NCI-H1105 treated with DMSO at 0.1 percent for 48 hours (cell line): ENCODE measurements at places on chromosomes 7 and 10.

DNA sequence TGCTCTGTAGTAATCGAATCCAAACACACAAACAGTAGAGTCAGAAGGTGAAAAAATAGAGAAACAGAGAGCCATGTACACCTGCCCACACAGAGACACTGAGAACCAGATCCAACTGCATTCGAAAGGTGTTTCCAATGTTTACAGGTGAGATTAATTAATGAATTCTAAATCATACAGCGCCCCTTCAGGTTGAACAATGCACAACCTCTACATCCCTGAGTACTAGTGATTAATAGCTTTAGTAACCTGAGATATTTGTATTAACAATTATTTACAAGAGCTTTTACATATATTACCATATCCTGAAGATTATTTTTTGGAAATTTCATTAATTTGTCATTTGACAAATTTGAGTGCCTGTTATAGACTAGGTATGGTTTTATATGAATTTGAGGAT, 7.6 kb upstream of the MRC1 start:
- no peak for DNase-seq

GRCh38 chr10:69638642-69639041, 8.6 kb downstream of the FAM241B start:
- DNase-seq = no peak

DNA sequence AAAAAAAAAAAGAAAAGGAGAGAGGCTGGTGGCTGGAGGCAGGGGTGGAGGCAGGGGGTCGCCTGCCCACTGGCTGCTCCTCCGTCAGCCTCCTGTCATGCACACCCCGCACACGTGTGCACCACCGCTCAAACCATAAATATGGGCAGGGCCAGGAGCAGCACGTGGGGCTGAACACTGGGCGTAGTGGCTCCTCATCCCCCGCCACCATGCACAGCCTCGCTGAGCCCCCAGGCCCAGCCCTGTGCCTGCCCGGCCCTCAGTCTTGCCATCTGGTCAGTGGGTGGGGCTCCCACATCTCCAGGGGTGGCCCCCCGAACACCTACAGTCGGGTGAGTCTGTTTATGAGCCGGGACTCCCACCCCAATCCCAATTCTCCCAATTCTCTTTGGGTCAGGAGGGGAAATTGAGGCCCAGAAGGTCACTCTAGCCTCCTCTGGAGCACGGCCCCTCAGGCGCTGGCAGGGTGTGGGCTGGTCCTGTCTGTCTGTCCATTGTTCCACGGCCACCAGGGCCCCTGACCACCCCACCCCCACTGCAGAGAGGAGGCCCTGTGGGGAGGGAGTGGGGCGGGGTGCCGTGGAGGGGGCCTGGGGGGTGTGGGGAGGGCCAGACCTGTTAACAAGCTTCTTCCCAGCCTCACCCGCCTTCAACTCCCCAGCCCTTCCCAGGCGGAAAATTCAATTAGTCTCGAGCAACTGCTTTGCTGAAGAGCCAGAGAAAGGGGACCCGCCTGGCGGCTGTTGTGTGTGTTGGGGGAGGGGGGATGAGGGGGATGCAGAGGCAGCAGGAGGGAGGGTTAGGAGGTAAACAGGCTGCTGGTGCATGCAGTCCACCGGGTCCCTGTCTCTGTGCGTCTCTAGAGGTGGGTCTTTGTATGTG, 19.5 kb upstream of the GRIFIN start:
- DNase-seq = no peak

DNA sequence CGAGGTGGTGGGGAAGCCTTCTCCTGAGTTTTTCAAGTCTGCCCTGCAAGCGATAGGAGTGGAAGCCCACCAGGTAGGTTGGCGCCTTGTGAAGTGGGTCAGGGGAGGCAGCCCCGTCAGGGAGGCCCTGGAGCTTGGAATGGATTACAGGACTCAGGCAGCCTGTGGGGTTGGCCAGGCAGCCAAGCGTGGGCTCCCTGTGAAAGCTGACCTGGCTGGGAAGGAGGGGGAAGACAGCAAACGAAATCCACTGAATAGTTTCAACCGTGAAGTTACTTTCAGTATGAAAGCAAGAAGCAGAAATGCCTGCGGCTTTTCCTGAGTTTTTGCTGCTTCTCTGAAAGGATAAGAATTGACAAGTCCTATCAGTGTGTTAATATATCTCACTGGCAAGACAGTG, 36.4 kb downstream of the LHPP start:
- DNase-seq = no peak

DNA sequence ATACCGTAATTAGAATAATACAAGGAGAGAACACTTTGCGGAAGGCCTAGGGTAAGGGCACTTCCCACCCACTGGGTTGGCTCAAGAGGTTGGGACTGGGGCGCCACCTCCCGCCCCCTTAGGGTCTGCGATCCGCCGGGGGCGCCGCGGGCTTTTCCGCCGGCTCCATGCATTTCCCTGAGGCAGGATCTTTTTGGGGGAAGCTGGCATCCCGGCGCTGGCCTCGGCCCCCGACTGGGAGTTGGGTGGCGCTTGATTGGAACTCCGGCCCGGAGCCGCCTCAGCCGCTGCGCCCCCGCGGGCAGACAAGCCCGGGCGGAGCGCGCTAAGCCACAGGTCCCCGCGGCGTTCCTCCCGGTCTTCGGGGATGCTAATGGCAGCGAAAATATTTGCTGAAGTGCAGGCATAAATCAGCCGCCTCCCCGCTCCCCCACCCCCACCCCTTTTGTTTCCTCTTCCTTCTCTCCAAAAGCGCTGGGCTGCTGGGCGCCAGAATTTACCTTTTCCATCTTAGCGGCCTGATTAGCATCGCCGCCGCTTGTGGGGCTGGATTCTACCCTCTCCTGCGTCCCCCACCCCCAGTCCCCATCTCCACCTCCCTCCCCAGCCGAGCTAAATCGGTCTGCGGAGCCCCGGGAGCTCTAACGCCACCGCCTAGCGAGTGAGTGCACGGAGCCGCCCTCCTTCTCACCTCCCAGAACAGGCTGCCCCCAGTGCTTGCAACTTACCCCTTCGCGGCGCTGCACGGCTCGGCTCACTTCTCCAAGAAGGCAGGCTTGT, 5.1 kb downstream of the UNC5B start:
- peak; percentile 56 for DNase-seq

GRCh38 chr10:16948361-16948760, 131.1 kb upstream of the RSU1 start:
- no peak for DNase-seq

GRCh38 chr10:95242581-95243317, 48.1 kb downstream of the PDLIM1 start:
- no peak for DNase-seq

DNA sequence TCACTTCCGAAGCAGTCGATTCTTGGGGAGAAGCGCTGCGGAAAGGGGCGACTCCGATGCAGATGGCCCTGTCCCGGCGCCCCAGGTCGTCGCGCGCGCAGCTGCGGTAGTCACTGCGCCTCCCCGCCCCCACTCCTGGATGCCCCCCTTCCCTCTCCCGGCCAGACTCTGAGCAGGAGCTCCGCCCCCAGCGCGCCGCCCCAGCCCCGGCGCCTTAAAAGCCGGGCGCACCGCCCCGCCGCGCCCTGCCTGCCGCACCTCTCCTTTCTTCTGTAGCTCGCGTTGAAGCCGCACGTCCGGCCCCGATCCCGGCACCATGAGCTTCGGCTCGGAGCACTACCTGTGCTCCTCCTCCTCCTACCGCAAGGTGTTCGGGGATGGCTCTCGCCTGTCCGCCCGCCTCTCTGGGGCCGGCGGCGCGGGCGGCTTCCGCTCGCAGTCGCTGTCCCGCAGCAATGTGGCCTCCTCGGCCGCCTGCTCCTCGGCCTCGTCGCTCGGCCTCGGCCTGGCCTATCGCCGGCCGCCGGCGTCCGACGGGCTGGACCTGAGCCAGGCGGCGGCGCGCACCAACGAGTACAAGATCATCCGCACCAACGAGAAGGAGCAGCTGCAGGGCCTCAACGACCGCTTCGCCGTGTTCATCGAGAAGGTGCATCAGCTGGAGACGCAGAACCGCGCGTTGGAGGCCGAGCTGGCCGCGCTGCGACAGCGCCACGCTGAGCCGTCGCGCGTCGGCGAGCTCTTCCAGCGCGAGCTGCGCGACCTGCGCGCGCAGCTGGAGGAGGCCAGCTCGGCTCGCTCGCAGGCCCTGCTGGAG, at the start of gene INA:
Gene INA, plus strand, starts transcription at position 243 of the 817 bp plus-strand sequence. Its CDS starts 74 bp downstream, at position 317.
- peak; percentile 63 for DNase-seq

DNA sequence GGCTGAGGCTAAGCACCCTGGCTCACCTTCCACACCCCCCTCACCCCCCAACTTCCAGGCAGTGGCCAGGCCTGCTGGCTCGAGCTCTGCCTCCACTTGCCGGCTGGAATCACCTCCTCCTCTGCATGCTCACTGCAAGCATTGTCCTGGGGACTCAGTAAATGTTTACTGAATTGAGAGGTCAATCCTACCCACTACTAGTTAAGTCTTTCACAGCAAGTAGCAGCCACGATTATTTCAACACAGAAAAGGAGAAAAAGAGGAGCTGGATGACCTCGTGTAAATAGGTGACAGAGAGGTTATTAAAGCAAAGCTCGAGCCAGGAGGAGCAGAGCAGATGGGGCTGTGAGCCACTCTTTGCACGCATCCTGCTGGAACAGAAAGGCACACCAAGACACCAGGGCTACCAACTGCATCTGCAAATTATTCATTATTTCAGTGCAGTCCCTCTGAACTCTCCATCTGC, 32.1 kb downstream of the HIPK2 start:
- DNase-seq = no peak

GRCh38 chr7:157021071-157021870, 10.8 kb upstream of the MNX1 start:
- no peak for DNase-seq

- no peak for DNase-seq
Observed at GRCh38 chr7:81719865-81720264, 50.0 kb downstream of the HGF start.

DNA sequence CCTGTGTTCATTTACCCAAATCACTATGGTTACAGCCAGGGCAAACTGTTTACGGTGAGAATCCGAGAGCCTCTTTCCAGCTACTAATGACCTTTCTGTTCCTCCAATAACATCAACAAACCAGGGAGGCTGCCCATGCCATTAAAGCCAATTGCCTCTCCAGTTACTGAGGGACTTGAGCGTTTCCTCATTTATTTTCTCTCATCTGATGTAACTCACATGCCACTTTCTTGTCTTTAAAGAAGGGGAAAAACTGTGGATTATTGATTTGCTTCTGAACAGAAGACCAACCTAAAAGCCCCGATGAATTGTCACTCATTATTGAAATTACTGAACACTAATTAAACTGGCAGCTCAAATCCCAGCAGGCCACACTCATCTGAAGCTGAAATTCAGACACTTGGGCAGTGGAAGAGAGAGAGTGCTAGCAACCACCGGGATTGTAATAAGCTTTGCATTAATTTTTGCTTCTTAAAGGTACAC, 595.8 kb upstream of the MKI67 start:
- DNase-seq = peak; percentile 58

GRCh38 chr7:75737856-75738603, 711 bp downstream of the HIP1 start:
- DNase-seq = peak; percentile 16

GRCh38 chr10:104689105-104689504, 48.0 kb downstream of the SORCS3 start:
- no peak for DNase-seq

DNA sequence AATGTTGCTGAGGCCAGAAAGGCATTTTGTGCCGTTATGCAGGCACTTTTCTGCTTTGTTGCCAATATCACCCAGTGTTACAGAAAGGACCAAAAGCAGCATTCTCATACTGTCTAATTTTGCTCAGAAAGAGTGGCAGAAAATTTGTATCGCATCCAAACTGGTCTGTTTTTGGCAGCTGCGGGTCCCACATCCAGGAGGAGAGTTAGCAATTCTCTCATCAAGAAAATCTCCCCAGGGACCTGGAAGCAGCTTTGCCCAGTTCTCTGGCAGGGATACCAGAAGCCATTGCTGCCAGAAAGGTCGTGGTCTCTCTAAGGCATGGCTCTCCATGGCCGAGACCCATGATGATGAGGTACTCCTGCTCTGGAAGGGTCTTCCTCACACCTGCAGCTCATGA, 489.2 kb upstream of the ZMIZ1 start:
- no peak for DNase-seq

GRCh38 chr7:74066626-74067025, 17.0 kb upstream of the LIMK1 start:
- no peak for DNase-seq

DNA sequence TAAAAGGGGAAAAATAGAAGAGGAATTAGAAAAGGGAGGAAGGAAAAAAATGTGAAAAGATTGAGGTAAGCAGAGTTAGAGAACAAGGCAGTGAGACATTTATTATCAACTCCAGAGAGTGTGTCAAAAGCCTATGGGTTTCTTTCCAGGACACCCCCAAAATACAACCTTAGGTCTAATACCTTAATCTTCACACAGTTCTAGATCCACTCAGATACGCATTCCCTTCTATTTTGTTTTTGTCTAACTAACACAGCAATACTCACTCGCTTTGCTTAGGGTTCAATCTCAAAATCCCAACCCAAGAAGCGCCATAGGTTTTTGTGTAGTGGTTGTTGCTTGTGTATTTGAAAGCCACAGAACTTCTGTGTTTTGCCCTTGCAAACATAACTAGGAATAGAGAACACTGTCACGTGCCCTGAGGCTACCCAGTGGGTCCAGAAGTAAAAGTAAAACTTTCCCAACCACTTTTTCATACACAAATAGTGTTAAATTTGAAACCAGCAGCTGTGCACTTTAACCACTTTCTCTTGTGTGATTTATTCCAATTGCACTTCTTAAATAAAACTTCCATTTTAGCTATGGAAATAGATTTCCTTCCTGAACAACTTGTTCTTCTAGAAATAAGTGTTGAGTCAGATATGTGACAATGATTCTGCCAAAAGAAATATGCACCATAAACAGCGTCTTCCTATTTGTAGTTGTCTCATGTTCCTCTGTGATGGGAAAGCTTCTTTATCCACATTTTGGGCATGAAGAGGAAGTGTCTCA, 414.7 kb upstream of the GHITM start:
- DNase-seq = no peak

GRCh38 chr7:130216750-130217149, 9.1 kb downstream of the SSMEM1 start:
- DNase-seq = no peak

DNA sequence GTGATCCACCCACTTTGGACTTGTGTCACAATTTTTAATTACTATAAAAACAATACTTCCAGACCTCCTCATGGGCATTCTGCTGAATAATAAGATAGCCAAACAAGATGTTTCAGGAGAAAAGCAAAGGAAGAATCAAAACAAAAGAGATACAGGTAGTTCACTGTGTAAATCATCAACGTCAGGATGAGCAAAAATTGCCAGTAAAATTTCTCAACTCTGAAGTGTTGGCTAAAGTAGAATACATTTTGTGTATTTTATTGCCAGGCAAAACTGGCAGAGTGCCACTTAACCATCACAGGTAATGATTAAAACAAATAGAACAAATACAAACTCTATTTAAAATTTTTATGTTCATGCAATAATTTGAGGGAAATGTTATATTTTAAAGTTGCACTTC, 24.8 kb downstream of the ABCB4 start:
- DNase-seq = no peak
